ENCODE measurements at places on chromosomes 7 and 10. TPM values are rescaled to one million over a fixed set of nuclear protein-coding genes. Genes with fewer than 3 reads are reported as not detected.
A peak's percentile ranks its signal among the peaks of the same experiment; 100 is the strongest.

The CLRN3 gene
- not detected for total RNA-seq

The DDC gene
- not detected for total RNA-seq

The CALCR gene
- total RNA-seq, result not detected

The CRHR2 gene
- not detected for total RNA-seq

The LAMB1 gene
- total RNA-seq, result 556 TPM

The GIMAP5 gene
- total RNA-seq, result not detected

The ELN gene
- 37.4 TPM for total RNA-seq

The MKLN1 gene
- total RNA-seq, result 58.1 TPM

The MSS51 gene
- total RNA-seq, result 4.9 TPM

The CHRM2 gene
- 40.9 TPM for total RNA-seq

GRCh38 chr10:7250236-7250635 lies 160.6 kb downstream of the SFMBT2 start:
- H3K27ac ChIP-seq, result no peak overlapping the region
- H3K4me1 ChIP-seq, result no peaks in the 10 kb centered on the region

DNA sequence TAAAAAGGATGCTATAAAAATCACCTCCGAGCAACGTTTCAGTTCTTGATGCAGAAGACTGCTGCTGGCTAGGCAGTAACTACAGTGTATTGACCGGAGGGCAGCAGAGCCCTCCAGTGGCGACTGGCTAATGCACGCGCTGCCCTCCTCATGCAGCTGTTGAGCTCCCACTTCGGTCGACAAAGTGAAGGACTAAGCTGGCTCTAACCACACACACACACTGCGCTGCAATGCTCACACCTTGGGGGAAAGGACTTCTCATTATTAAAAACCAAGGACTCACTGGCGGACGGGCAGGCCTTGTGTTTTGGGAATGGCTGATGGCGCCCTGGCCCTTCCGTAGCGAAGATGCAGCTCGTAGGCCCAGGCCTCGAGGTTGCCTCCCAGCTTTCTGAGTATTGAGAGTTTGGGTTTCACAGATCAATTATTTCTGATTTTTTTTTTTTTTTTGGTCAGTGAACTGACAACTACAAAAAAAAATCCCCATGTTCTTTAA lies 120.9 kb upstream of the DIP2C start:
- no peak overlapping the region for H3K27ac ChIP-seq
- no peak for DNase-seq
- H3K36me3 ChIP-seq, result peaks cover 45% of the 10 kb centered on the region

- peak overlapping the region; percentile 20 for H3K27ac ChIP-seq
- no peak overlapping the region for H3K4me3 ChIP-seq
- H3K27me3 ChIP-seq, result no peaks in the 10 kb centered on the region
Observed at GRCh38 chr10:70740406-70741288, 44.5 kb downstream of the TBATA start.

GRCh38 chr7:108051454-108051853 lies 48.5 kb upstream of the LAMB1 start:
- peak overlapping the region; percentile 72 for H3K27ac ChIP-seq
- peaks cover 56% of the 10 kb centered on the region for H3K4me1 ChIP-seq
- no peaks in the 10 kb centered on the region for H3K27me3 ChIP-seq
- no peaks in the 10 kb centered on the region for H3K36me3 ChIP-seq

- no peak for DNase-seq
- H3K4me1 ChIP-seq, result peaks cover 13% of the 10 kb centered on the region
- peaks cover 14% of the 10 kb centered on the region for H3K27me3 ChIP-seq
- H3K36me3 ChIP-seq, result no peaks in the 10 kb centered on the region
- H3K4me3 ChIP-seq, result no peak overlapping the region
- no peak overlapping the region for H3K27ac ChIP-seq
Observed at GRCh38 chr10:93751124-93751523, 6.6 kb upstream of the LGI1 start.

DNA sequence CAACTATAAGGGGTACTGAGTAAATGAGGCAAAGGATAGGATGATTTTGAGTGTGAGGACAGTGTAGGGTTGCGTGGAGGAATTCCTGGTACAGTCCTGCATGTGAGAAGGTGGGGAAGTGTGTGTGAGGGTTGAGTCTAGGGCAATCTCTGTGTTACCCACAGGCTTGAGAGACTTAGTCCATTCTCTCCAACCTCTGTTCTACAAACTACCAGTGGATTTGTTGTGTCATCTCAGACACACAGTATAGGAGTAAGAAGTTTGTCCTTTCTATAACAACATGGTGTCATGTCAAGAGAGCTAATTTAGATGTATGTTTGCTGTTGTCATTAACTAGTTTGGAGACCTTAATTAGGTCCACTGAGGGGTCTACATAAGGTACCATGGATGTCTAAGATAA lies 12.5 kb downstream of the PURB start:
- no peaks in the 10 kb centered on the region for H3K36me3 ChIP-seq
- no peak overlapping the region for H3K27ac ChIP-seq
- H3K27me3 ChIP-seq, result no peaks in the 10 kb centered on the region
- no peak overlapping the region for H3K4me3 ChIP-seq

GRCh38 chr10:73773152-73773879 lies 8.5 kb upstream of the CHCHD1 start:
- DNase-seq, result no peak
- H3K4me1 ChIP-seq, result peaks cover 36% of the 10 kb centered on the region
- H3K36me3 ChIP-seq, result peaks cover 32% of the 10 kb centered on the region

DNA sequence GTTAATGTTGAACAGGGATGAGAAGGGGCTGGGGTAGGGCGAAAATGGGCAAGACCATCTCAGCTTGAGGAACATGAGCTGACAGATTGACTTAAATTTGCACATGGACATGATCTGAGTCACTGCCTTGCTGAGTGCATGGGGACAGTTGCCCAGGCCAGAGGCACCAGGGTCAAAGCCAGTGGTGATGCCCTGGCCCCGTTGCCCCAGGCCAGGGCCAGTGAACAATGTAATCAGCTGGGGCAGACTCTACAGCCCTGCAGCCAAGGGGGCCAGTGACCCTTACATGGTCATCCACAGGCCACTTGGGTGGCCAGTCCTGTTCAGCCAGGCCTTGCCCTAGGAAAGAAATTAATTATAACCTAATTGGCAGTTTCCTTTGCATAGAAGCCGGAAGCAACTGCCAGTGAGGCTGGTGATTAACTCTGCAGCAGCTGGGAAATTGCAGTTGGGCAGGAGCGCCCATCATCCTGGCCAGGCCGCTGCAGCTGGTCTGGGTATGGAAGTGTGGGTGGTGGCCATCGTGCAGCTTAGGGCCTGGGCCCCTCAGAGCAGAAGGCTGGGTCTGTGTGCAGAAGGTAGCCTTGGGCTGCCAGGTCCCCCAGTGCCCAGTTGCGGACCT lies 9.6 kb downstream of the RET start:
- H3K27ac ChIP-seq, result no peak overlapping the region
- no peaks in the 10 kb centered on the region for H3K36me3 ChIP-seq
- no peak for DNase-seq
- H3K4me3 ChIP-seq, result no peak overlapping the region

DNA sequence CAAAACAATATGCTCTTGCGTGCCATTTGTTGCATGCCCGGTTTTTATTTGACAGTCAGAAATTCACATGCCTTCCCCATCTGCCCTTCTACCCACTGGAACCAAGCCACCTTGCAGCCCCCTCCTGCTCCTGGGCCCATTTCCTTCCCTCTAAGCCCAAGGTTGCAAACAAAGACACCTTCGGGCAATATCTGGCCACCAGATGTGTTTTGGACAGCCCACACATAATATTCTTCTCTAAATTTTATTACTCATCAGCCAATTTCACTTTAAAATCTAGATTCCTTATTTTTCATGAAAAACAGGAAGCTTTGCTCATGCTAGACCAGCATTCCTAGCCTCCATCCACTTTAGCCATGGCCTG lies 18.2 kb upstream of the C10orf105 start:
- no peak for DNase-seq
- H3K4me1 ChIP-seq, result no peaks in the 10 kb centered on the region
- no peak overlapping the region for H3K4me3 ChIP-seq
- H3K27ac ChIP-seq, result no peak overlapping the region
- no peaks in the 10 kb centered on the region for H3K27me3 ChIP-seq
- H3K36me3 ChIP-seq, result no peaks in the 10 kb centered on the region

DNA sequence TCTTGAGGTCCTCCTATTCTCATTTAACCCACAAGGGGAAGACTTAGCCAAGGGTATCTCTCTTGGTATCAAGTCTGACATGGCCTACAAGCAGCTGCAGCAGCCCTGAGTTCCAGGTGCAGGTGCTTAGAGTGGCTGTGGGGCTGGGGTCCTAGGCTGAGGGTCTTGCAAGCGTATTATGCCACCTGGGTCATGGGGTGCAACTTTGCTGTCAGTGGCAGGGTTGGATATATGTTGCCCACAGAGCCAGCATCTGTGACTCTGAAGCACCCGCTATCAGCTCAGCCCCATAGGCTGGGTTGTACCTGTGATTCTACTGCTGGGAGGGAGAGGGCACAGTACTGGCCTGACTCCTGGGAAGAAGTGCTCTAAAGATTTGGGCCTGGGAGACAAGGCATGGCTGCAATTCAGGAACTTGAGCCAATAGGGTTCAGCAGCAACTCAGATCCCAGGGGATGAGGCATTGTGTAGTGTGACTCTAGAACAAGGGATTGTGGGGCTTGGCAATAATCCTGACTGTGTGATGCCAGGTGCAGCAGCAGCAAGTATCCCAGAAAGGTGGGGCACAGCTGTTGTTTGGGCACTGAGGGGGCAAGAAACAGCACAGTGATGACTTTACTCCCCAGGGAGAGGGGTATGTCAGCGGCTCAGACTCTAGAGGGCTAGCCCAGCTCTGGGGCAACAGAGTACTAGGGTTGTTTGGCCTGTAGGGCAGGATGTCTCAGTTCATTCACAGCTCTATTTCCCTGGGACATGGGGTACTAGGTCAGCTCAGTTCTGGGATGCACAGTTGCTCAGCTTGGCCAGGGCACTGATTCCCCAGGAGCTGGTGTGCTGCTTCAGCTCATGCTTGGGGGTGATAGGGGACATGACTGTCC lies 41.4 kb downstream of the NEURL1 start:
- H3K36me3 ChIP-seq, result peaks cover 3% of the 10 kb centered on the region
- DNase-seq, result no peak
- H3K27me3 ChIP-seq, result peaks cover 38% of the 10 kb centered on the region
- H3K4me3 ChIP-seq, result no peak overlapping the region
- no peak overlapping the region for H3K27ac ChIP-seq

DNA sequence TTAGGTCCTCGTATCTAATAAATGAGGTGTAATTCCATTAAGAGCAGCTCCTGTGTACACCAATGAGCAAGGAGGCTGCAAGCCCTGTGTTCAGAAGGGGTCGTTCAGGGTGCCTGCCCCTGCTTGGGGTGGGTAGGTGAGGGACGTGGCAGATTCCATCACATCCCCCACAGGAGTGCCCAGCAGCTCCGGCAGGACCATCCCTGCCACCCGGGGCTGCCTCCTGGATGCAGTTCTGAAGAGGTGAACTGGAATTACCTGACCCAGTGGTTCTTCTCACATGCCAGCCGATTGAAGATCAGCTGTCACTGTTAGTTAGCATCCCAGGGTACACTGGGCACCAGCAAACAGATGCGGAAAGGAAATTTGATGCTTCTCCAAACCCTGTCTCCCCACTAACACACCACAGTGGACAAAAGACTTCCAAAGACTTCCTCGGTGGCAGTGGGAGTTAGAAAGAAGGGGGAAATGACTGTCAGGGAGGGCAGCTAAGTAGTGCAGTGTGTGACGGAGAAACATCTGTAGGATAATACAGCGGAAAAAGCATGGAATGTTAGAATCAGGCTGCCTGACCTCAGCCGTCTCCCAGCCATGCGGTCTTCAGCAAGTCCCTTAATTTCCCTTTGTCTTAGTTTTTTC lies 313.6 kb upstream of the ZMIZ1 start:
- no peaks in the 10 kb centered on the region for H3K36me3 ChIP-seq
- no peaks in the 10 kb centered on the region for H3K27me3 ChIP-seq
- peaks cover 41% of the 10 kb centered on the region for H3K4me1 ChIP-seq
- H3K27ac ChIP-seq, result peak overlapping the region; percentile 89
- DNase-seq, result no peak
- H3K4me3 ChIP-seq, result no peak overlapping the region

GRCh38 chr7:28732071-28732869 lies 225.9 kb downstream of the TRIL start:
- H3K27ac ChIP-seq, result no peak overlapping the region
- no peaks in the 10 kb centered on the region for H3K27me3 ChIP-seq
- H3K36me3 ChIP-seq, result peaks cover 3% of the 10 kb centered on the region
- DNase-seq, result no peak

DNA sequence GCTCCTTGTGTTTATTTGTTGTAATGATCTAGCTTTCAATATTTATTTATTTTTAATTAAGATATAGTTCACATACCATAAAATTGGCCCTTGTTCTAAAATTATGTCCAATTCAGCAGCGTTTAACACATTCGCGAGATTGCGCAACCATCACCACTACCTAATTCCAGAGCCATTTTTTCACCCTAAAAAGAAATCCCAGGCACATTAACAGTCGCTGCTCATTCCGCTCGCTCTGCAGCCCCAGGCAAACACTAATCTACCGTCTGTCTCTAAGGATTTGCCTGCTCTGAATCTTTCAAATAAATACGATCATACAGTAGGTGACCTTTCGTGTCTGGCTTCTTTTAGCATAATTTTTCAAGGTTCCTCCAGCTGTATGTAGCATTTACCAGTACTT lies 616.7 kb downstream of the CALN1 start:
- no peak overlapping the region for H3K4me3 ChIP-seq
- no peaks in the 10 kb centered on the region for H3K36me3 ChIP-seq
- no peaks in the 10 kb centered on the region for H3K4me1 ChIP-seq
- no peak for DNase-seq
- peaks cover 28% of the 10 kb centered on the region for H3K27me3 ChIP-seq
- no peak overlapping the region for H3K27ac ChIP-seq

DNA sequence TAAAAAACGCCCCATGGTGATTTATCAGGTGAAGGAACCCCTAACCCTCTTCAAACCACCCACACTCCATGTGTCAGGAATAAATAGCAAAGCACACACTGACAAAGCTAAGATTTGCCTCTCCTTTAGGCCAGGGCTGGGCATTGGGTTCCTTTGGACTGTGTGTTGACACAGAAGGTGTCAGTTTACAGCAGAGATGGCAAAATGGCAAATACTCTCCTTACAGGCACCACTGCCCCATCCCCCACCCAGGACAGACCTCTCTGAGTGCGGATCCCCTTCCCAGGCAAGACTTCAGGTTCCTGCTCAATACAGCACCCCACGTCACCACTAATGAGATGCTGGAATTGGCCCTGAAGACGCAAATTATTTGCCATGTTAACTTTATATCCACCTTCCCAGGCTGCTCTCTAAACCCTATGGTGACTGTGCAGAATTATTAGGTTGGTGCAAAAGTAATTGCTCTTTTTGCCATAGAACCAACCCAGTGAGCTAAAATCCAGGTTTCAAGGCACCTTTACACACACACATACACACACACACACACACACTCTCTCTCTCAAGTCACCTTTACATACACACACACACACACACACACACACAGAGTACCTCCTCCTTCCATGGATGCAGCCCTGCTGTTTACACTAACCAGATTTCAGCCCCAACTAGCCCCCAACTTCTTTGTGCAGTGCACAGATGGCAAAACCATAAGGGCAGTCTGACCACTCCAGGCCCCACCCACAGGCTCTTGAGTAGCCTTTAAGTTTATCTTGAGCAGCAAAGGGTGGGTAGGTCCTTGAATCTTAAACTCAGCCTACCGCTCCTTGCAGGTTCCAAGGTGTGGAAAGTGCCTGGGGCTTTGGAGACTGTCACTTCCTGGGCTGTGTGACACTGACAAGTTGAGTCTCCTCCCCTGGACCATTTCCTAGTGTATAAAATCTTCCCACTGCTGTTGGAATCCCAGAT lies 4.0 kb upstream of the ZCCHC24 start:
- H3K27ac ChIP-seq, result no peak overlapping the region
- H3K4me1 ChIP-seq, result peaks cover 34% of the 10 kb centered on the region
- no peaks in the 10 kb centered on the region for H3K36me3 ChIP-seq
- peaks cover 13% of the 10 kb centered on the region for H3K27me3 ChIP-seq
- no peak for DNase-seq

- H3K36me3 ChIP-seq, result no peaks in the 10 kb centered on the region
- H3K4me1 ChIP-seq, result peaks cover 38% of the 10 kb centered on the region
- no peak overlapping the region for H3K4me3 ChIP-seq
- H3K27ac ChIP-seq, result no peak overlapping the region
Observed at GRCh38 chr10:30068492-30069223, 9.3 kb upstream of the JCAD start.

Data from mesothelial cell of epicardium (in vitro differentiated cells).